ENCODE measurements at places on chromosomes 1 and 21. TPM values are rescaled to one million over a fixed set of nuclear protein-coding genes. Genes with fewer than 3 reads are reported as not detected.

The C1orf141 gene
- not detected for total RNA-seq

The SLAMF6 gene
- not detected for total RNA-seq

The UBXN10 gene
- total RNA-seq, result 0.90 TPM

The KIF26B gene
- total RNA-seq, result 0.20 TPM

The PGLYRP4 gene
- total RNA-seq, result not detected

The MPC2 gene
- total RNA-seq, result 32.9 TPM

The ERVH48-1 gene
- total RNA-seq, result 238 TPM

DNA sequence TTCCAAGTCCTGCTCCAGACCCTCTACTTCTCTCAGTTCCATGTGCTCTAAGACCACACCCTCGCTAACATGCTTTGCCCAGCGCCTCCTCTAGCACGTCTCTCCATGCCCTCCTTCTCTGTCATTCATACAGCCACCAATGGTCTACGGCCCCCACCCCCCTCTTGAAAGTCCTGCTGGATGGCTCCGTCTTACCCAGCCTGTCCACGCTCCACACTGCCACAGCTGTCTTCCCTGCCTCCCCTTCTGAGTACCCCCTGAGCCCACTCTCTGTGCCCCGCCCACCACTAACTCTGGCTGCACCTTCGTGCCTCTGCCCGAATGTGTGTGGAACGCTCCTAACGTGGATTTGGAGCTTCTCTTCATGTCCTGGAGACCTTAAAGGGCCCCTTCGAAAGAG, 244.6 kb downstream of the TRABD2B start:
- H3K27ac ChIP-seq, result no peak overlapping the region
- no peak overlapping the region for H3K4me3 ChIP-seq

DNA sequence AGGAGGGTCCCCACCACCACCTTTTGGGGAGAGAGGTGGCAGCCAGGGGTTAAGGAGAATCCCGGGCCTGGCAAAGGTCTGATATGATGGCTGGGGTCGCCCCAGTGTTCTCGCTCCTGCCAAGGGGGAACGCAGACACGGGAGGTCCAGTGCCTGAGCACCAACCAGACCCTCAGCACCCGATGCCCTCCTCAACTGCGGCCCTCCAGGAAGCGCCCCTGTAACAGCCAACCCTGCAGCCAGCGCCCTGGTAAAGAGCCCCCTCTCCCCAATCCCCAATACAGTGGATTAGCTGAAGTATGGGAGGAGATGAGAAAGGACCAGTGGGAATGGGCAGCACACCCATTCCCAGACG, 10.4 kb downstream of the ADAMTSL4 start:
- H3K4me1 ChIP-seq, result peaks cover 7% of the 10 kb centered on the region
- no peaks in the 10 kb centered on the region for H3K27me3 ChIP-seq
- DNase-seq, result no peak
- H3K4me3 ChIP-seq, result no peak overlapping the region
- H3K36me3 ChIP-seq, result peaks cover 5% of the 10 kb centered on the region

- H3K27me3 ChIP-seq, result no peaks in the 10 kb centered on the region
- H3K36me3 ChIP-seq, result peaks cover 2% of the 10 kb centered on the region
- no peak overlapping the region for H3K27ac ChIP-seq
- no peak overlapping the region for H3K4me3 ChIP-seq
- H3K4me1 ChIP-seq, result peaks cover 10% of the 10 kb centered on the region
Observed at GRCh38 chr1:23101887-23102286, 66.8 kb downstream of the LUZP1 start.

DNA sequence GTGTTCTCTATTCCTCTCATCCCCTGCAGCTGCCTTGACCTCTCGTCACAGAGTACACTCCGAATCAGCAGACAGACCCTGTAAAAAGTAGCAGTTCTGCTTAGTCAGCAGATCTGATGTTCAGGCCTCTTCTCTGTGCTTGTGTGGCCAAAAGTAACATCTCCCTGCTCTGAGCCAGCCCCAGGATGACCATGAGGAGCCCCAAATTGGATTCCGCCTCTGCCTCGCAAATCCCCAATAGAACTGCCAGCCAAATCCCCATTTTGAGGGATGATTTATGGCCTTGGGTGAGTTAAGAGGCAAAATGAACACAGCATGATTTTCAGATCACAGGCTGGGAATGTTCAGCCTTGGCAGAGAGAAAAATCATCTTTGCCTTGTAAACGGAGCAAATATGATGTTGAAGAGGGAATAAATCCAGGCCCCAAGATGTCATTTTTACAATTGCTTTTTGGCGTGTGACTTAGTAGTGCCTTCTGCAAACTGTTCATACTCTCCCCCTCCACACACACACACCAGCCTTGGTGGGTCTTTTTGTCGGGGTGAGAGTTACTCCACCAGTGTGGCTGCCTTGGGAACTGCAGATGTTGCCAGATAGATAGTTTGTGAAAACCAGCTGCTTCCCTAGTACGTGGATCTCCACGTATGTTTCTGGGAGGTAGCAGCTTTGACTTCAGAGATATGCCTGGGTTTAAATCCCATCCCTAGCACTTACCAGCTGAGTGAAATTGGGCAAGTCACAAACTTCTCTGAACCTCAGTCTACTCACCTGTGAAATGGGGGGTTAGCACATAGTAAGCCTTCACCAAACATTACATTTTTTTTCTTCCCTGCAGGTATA, 77.8 kb downstream of the MAN1C1 start:
- DNase-seq, result peak; percentile 27
- no peak overlapping the region for H3K27ac ChIP-seq
- H3K36me3 ChIP-seq, result no peaks in the 10 kb centered on the region
- no peak overlapping the region for H3K4me3 ChIP-seq

DNA sequence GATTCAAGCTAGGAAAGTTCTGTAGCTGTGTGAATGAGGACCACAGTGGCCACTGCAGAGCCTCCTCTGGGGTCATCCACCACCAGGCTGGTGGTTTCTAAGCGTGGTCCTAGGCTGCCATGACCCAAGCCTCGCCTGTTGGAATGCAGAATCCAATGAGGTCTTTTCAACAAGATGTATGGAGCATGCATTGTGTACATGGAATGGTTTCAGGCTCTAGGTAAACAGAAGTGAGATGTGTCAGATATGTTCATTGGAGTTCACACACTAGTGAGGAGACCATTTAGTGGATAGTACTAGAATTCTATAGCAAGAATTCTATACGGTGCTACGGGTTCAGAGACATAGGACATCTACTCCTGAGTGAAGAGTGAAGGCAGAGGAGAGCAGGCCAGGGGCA, 10.7 kb downstream of the RNU5D-1 start:
- no peak for DNase-seq
- H3K4me3 ChIP-seq, result no peak overlapping the region
- no peaks in the 10 kb centered on the region for H3K36me3 ChIP-seq
- H3K4me1 ChIP-seq, result no peaks in the 10 kb centered on the region
- no peaks in the 10 kb centered on the region for H3K27me3 ChIP-seq

DNA sequence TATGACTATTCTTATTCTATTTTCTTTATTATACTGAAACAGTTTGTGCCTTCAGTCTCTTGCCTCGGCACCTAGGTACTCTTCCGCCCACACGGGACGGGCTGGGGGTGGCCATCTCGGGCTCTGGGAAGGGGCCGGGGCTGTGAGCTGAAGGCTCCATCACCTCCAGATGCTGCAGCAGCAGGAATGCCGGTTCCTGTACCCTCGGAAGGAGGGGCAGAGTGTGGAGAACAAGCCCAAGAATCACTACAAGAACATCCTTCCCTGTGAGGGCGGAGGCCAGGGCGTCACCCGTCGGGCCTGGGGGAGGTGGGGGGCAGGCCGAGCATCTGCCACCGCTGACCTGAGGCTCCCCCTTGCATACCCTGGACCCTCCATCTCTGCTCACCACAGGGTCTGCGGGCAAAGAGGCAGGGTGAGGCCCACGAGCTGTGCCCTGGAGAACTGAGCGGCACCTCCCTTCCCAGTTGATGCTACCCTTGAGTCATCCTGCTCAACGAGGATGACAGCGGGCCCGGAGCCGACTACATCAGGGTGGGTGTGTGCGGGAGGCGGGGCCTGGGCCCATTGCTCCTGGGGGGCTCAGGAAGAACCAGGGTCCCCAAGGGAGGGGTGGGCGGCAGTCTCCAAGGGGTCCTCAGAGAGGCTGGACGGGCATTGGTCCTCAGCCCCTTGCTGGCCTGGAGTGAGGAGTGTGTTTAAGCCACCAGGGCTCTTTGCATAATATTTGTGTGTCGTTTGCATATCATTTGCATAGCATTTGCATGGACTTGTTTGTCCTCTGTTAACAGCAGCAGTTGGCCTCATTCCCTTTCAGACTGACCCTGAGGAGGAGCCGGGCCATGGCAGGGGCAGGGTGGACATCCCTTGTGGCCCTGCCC, 7.5 kb downstream of the RNF223 start:
- no peaks in the 10 kb centered on the region for H3K4me1 ChIP-seq
- H3K4me3 ChIP-seq, result no peak overlapping the region
- H3K27me3 ChIP-seq, result no peaks in the 10 kb centered on the region
- no peaks in the 10 kb centered on the region for H3K36me3 ChIP-seq

DNA sequence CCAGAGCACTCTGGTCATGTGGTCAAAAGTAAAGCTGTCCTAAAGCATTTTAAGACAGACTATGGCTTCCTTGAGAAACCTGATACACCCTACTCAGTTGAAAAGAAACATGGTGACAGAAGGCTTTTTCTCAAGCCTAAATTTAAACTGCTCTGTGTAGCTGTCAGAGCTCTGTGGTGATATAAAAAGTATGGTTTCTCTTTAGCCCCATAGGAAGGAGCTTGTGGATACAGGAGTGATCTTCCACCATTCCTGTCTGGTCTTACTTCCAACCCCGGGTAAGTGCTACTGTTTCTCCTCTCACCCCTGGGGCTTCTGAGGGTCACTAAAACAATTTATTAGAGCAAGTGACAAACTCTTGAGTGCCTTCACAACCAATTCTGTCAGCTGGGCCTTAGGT, 8.5 kb downstream of the TP53BP2 start:
- H3K27me3 ChIP-seq, result no peaks in the 10 kb centered on the region
- DNase-seq, result no peak
- H3K4me3 ChIP-seq, result no peak overlapping the region
- H3K36me3 ChIP-seq, result no peaks in the 10 kb centered on the region
- H3K4me1 ChIP-seq, result peaks cover 13% of the 10 kb centered on the region

DNA sequence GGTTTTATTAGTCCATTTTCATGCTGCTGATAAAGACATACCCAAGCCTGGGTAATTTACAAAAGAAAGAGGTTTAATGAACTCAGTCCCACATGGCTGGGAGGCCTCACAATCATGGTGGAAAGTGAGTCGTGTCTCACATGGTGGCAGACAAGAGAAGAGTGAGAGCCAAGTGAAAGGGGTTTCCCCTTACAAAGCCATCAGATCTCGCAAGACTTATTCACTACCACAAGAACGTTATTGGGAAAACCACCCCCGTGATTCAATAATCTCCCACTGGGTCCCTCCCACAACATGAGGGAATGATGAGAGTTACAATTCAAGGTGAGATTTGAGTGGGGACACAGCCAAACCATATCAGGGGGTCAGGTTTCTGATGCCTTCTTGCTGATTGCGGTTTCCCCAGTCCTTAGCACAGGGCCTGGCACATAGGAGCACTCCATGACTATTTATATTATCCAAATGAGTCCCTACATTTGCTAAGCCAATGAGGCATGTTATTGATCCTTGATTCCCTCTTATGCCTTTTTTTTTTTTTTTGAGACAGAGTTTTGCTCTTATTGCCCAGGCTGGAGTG, 35.3 kb upstream of the PAXBP1 start:
- H3K4me1 ChIP-seq, result no peaks in the 10 kb centered on the region
- H3K4me3 ChIP-seq, result no peak overlapping the region
- no peaks in the 10 kb centered on the region for H3K27me3 ChIP-seq
- no peak for DNase-seq

GRCh38 chr1:37892151-37893047, 33.0 kb upstream of the MTF1 start:
- no peak for DNase-seq
- H3K36me3 ChIP-seq, result peaks cover 22% of the 10 kb centered on the region
- H3K4me3 ChIP-seq, result no peak overlapping the region

GRCh38 chr1:44045064-44045463, 13.8 kb upstream of the SLC6A9 start:
- no peaks in the 10 kb centered on the region for H3K36me3 ChIP-seq
- no peak overlapping the region for H3K4me3 ChIP-seq
- no peak overlapping the region for H3K27ac ChIP-seq
- H3K4me1 ChIP-seq, result no peaks in the 10 kb centered on the region
- DNase-seq, result no peak
- no peaks in the 10 kb centered on the region for H3K27me3 ChIP-seq
